DMS 273 treated with DMSO at 0.1 percent for 48 hours (cell line): ENCODE measurements at places on chromosomes 13 and 19.

DNA sequence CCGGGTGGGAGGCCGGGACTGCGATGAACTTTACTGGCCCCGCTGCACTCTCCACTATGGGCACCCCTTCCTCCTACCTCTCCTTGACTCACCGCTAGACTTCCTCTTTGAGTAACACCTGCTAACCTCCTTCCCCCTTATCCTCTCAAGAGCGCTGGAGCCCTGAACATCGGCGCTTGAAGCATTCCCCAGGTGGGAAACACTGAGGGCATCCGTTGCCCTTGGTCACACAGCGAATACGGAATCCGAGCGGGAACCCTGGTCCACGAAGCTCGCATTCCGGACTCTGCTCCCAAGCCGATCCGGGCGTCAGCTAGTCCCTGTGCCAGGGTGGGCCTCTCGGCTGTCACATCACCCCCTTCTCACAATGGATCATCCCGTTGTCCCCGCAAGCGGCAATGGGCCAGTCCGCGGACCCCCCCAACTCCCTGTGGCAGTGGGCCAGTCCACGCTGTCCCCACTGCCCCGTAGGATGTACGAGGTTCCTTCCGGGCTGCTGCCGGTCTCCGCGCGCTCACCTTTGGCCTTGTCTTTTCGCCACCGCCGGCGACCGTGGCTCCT lies 4.2 kb downstream of the LIPE start:
- DNase-seq = no peak

GRCh38 chr19:47284324-47284899 lies 9.7 kb downstream of the INAFM1 start:
- DNase-seq = no peak

DNA sequence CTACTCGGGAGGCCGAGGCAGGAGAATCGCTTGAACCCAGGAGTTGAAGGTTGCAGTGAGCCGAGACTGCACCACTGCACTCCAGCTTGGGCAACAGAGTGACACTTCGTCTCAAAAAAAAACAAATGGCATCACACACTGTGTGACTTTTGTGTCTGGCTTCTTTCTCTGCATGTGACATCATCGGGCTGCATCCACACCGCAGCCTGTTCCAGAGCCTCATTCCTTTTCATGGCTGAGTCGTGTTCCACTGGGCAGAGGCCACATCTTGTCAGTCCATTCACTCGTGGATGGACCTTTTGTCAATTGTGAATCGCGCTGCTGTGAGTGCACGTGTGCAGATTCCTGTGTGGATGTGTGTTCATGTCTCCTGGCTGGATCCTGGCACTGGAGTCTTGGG lies 8.3 kb downstream of the THOP1 start:
- no peak for DNase-seq

GRCh38 chr13:76848596-76848995 lies 37.6 kb downstream of the KCTD12 start:
- DNase-seq = peak; percentile 88
